NCI-H446 (cell line): ENCODE measurements at places on chromosomes 13 and 19.

GRCh38 chr13:24066405-24067295 is 93.9 kb upstream of the SPATA13 start:
- DNase-seq = no peak

DNA sequence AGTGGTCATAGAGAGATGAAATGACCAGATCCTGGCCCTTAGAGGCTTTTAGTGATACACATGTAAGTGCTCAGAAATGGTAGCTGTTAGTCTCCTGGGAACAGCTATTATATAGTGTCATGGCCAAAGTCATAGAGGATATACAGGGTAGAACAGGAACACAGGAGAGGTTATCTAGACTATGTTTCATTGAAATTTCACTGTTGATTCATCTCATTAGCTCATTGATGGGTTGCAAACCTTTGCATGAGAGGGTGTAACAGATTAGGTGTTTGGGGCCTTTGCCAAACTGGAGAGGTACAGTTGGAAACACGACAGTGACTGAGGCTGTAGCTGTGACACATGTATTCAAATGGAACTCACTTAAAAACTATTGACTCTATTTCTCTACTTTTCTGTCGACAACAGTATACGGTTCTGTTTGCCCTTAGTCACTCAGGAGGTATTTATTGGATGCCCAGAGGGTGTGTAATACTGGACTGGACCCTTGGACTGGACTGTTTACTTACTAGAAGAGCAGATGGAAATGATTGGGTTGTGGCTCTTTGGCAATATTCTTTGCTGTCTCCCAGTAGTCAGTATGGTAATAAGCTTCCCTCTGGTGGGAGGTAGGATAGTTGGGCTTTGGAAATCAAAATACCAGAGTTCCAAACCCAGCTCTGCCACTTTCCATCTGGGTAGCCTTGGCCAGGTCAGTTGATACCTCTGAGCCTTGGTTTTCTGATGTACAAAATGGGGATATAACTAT is 29.8 kb downstream of the ARHGAP35 start:
- no peak for DNase-seq

DNA sequence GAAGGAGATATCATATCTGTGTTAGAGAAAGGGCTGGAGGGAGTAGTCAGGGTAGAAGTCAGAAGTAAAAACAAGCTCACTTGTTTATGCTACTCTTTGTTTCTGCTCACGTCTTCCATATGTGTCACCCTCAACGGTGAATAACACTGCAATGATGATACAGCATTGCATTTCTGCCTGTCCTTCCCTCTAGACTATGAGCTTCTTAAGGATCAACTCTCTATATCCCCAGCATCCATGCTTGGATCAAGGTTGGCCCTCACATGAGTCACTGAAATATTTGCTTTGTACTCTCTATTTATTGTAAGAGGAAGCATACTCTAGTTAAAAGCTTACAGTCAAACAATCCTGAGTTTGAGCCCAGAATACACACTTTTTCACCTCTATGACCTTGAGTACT is 406.0 kb downstream of the RFC3 start:
- DNase-seq = no peak

DNA sequence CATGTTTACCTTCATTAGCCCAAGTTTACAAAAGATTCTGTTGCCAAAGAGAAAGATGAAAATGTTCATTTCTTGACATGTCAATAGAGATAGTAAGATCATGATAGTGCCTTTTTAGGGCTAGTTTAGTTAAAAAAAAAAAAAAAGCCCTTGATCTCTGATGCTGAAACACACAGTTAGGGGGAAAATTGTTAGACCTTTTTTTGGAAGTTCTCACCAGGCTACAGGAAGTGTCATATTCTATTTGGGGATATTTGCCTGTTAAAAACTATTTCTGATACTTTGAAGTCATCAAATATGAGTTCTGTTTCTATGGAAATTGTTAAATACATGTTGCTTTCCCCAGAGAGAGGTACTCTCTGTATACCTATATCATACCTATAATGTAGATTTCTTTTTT is 21.6 kb downstream of the SLAIN1 start:
- DNase-seq = no peak

DNA sequence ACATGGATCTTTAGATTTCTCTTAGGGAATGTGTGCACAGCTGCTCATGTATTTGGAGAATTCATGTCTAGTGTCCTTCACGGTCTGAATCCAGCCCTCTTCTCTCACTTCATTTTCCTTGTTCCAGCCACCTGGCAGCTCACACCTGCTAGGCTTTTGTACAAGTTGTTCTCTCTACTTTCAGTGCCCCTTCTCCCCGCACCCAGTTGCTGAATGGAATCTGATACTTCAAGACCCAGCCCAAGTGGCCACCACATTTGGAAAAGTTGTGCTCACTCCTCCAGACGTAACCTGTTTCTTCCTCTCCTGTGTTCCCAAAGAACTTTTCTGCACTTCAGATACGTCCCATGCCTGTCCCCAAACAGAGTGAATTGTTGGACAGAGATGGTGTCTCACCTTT is 235.6 kb downstream of the SHISA2 start:
- no peak for DNase-seq

DNA sequence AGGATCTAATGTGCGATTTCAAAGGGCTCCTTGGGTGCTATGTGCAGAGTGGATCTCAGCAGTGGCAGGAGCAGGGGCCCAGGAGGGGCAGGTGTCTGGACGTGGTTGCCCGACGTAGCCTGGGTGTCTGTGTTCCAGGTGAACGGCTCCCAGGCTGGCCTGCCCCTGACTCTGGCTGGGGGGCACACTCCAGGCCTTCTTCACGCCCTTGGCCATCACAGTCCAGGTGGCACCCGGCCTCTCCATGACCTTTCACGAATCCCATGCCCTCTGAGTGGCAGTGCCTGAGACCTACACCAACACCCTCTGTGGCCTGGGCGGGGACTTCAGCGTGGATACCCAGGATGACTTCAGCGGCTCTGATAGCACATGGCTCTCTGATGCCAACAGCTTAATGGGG is 11.3 kb upstream of the FXYD3 start:
- no peak for DNase-seq

DNA sequence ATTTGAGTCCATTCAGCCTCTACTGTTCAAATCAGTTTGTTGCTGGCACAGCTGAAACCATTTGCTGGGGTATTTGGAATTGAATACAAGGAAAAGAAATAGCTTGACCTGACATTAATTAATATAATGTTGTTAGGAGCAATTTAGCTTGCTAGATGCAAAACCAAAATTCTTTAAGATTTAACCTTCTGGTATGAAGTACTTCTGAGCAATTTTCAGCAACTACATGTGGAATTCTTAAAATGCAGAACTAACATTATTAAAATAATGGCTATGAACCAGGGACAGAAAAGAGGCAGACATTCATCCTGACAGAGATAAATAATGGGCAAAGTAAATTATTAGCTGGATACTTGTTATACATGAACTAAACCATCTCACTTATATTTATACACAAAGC is 160.0 kb upstream of the MIR17HG start:
- DNase-seq = no peak

DNA sequence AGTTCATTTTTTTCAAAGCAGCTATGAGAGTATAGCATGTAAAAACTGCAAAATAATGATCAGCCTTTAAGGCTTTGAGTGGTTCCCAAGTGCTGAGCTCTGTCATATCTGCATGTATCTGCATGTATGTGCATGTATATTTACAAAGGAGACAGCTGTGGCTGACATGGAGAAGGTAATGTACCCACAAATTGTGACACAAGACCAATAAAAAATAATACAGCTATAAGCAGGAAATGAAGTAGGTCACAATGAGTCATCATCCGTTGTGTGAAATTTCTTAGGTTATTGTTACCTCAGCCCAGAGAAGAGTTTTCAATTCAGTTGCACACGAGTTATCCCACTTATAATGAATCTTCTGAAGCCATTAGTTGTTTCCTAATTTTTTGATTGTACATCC is 60.9 kb upstream of the MED4 start:
- DNase-seq = no peak

DNA sequence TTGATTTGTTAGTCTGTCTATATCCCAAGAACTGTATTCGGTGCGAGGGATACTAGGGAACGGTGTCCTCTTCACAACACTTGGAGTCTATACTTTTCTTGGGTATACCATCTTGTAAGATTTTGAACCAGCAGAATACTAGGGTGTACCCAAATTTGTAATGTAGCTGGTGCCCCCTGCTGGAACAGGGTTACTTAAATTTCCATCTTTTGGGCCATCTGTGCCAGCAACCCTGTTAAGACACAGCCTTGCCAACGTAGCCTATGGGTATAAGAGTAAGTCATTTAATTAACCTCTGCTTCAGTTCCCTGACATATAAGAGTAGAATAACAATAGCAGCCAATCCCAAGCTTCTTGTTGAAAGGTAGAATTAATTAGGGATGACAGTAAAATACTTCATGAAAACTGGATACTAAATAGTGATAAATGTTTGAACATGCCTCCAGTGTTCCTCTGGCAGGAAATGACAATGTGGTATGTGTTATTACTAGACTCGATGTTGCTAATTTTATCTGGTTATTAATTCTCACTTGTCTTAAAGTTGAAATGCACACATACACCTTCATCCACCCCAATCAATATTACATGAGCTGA is 607.6 kb downstream of the FGF9 start:
- DNase-seq = no peak

DNA sequence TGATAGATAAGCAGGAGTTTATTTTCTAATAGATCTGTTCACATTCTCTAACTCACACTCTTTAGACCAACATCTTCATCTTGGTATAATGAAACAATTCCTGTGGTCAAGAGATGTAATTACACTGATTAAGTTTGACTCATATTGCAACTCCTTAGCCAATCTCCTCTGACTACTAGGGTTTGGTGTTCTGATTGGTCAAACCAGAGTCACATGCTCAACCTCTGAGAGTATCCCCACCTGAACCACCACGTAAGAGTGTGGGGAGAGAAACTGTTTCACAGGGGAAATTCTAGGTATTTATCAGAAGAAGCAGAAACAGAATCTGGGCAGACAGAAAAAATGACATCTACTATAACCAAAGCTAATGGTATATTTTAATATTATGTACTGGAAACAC is 42.4 kb downstream of the UQCRFS1 start:
- no peak for DNase-seq

- no peak for DNase-seq
These were observed 429 bp upstream of the ZNF225 start for GRCh38 chr19:44112802-44113137.

DNA sequence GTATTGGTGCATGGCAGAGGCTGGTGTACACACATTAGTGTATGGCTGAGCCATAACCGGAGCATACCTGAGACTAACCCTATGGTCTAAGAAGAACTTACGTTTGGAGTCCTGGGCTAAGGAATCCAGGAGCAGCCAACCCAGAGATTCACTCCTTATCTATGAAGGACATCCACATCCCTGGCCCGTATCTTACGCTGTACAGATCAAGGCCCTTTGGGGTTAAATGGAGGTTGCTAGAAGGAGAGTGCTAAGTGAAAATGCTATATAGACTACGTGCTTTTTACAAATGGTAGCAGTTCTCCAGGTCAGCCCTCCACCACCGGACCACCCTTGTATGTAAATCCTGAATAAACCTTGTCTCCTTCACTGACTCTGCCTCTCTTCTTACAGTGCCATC is 1.9 kb upstream of the SUGT1 start:
- no peak for DNase-seq

GRCh38 chr13:48112896-48113755 is 18.2 kb upstream of the MED4 start:
- DNase-seq = no peak

- DNase-seq = no peak
These were observed 169.7 kb downstream of the KLF5 start for GRCh38 chr13:73228546-73228945.

DNA sequence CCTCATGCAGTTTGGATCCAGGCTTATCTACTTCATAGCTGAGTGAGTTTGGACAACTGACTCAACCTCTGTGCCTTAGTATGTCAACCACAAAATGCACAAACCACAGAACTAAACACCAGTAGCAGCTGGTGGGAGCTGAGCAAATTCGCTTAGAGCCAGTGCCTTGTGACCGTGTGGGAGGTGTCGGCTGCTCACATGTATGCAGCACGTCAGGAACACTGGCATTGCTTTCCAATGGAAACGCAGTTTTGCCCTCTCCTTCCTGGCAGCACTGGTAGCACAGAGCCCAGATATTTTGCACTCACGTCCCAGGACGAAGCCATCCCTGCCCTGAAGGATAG is 8.3 kb upstream of the NTN5 start:
- no peak for DNase-seq

- DNase-seq = no peak
These were observed 1.2 kb upstream of the SLC6A16 start for GRCh38 chr19:49326165-49326704.

- DNase-seq = no peak
These were observed 184.2 kb downstream of the LACC1 start for GRCh38 chr13:44063881-44064280.

GRCh38 chr13:65597839-65598818 is 1632.0 kb downstream of the PCDH9 start:
- no peak for DNase-seq

GRCh38 chr19:38648769-38649304 is 1.4 kb downstream of the ACTN4 start:
- no peak for DNase-seq

DNA sequence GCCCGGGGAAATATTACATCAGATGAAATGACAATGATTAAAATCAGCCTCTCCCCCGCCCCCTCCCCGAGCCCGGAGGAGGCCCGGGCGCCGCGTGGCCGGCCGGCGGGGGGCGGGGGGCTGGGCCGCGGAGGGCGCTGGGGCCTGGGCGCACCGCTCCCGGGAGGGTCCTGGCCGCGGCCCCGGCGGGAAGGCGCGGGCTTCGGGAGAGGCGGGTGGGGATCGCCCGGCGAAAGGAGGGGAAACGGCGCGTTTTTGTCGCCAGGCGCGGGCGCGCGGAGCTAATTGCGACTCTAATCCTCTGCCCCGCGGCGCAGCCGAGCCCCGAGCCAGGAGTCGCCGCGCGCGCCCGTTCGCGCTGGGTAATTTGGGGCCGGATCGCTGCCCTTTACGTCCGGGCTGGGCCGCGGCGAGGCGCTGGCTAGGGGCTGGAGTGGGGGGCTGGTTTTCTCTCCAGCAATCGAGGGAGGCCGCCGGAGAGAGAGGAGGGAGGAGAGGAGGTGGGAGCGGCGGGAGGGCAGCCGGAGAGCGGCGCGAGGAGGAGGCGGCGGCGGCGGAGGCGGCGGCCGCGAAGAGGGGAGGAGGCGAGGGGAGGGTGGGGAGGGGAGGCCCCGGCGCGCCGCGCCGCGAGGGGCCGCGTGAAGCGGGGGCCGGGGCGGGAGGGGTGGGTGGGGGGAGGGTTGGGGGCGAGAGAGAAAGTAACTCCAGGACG is at the start of gene KCTD15:
Gene KCTD15 (plus strand): TSS at position 707 of the 712 bp plus-strand sequence. CDS start 3,585 bp downstream, outside the sequence.
- no peak for DNase-seq
